ENCODE measurements at places on chromosomes 6 and 20. TPM values are rescaled to one million over a fixed set of nuclear protein-coding genes. Genes with fewer than 3 reads are reported as not detected.

GRCh38 chr20:4041748-4042411 lies 26.5 kb upstream of the RNF24 start:
- DNase-seq = peak; percentile 83

DNA sequence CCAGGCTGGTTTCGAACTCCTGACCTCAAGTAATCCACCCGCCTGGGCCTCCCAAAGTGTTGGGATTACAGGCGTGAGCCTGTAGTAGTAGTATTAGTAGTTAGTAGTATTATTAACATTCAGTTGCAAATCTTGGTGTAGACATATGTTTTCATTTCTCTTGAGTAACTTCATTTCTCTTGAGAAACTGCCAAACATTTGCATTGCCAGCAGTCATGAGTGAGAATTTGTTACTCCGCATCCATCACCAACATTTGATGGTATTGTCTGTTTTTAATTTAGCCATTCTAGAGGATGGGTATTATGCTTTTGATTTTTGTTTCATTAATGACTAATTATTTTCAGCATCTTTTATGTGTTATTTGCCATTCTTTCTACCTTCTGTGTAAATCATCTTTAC lies 1.5 kb upstream of the ERVFRD-1 start:
- no peak for DNase-seq

- no peak for DNase-seq
Observed at GRCh38 chr20:25059866-25060465, 2.0 kb upstream of the ACSS1 start.

GRCh38 chr20:13644010-13644409 lies 5.3 kb upstream of the TASP1 start:
- DNase-seq = peak; percentile 37

DNA sequence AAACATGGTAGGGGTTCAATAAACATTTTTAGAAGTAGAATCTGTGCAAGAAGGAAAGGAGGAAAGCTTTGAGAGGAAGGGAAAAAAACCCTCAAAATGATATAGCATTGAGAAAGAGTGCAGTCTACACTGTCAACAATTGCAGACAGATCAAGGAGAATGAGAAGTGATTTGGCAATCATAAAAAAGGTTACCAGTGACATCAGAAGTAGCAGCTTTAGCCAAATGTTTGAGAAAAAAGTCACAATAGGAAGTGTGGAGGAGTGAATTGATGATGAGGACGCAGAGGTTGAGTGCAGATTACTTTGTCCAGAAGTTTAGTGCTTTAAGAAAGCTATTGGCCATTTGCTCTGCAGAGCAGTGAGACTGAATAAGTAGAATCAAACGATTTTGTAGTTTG lies 155.0 kb downstream of the GJA1 start:
- no peak for DNase-seq

The APMAP gene
- total RNA-seq = 30.7 TPM

The CCR6 gene
- not detected for total RNA-seq

The CPNE1 gene
- total RNA-seq = 505 TPM

Measured in Calu3 (cell line).